ENCODE measurements at places on chromosomes 7 and 10. TPM values are rescaled to one million over a fixed set of nuclear protein-coding genes. Genes with fewer than 3 reads are reported as not detected.

Gene TLX1
- polyA plus RNA-seq, result not detected

Gene TPST1
- polyA plus RNA-seq, result 31.5 TPM

Gene LRIT1
- polyA plus RNA-seq, result not detected

Gene LRGUK
- 0.45 TPM for polyA plus RNA-seq

Gene CASTOR2
- 1.3 TPM for polyA plus RNA-seq

Gene AKR1C8
- not detected for polyA plus RNA-seq

GRCh38 chr10:66837335-66837734, 88.5 kb upstream of the LRRTM3 start:
- DNase-seq, result no peak
- no peaks in the 10 kb centered on the region for H3K27me3 ChIP-seq
- H3K27ac ChIP-seq, result no peak overlapping the region
- H3K4me1 ChIP-seq, result peaks cover 25% of the 10 kb centered on the region

- H3K4me3 ChIP-seq, result peak overlapping the region; percentile 86
- no peak for DNase-seq
- H3K27me3 ChIP-seq, result no peaks in the 10 kb centered on the region
- H3K36me3 ChIP-seq, result no peaks in the 10 kb centered on the region
Observed at GRCh38 chr10:94402843-94403379, 570 bp downstream of the TBC1D12 start.

DNA sequence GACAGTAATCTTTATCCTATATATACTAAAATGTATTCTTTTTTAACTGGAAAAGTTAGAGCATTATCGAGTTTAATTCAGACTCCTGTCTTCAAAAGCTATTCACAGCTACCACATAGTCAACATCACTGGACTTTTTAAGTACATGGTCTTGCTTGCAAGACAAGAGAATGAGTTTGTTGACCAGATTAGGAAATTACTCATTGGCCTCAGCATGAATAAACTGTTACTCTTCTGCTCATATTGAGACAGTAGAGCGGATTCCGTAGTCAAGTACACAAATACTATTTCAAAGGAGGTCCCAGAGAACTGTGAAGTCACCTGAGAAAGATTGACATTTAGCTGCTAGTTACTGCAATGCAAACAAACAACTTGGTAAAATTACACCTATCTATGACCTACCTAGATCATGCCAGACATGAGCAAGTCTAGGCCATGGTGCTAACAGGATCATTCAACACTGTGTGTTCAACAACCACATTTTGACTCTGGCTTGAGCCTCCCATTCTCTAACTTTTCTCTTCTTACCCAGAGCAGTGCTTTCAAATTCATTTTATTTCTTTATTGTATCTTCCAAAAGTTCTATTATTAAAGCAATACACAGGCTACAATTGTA, 280.9 kb downstream of the NEBL start:
- H3K27me3 ChIP-seq, result no peaks in the 10 kb centered on the region
- no peak overlapping the region for H3K27ac ChIP-seq
- no peak for DNase-seq
- H3K36me3 ChIP-seq, result no peaks in the 10 kb centered on the region
- no peaks in the 10 kb centered on the region for H3K4me1 ChIP-seq

DNA sequence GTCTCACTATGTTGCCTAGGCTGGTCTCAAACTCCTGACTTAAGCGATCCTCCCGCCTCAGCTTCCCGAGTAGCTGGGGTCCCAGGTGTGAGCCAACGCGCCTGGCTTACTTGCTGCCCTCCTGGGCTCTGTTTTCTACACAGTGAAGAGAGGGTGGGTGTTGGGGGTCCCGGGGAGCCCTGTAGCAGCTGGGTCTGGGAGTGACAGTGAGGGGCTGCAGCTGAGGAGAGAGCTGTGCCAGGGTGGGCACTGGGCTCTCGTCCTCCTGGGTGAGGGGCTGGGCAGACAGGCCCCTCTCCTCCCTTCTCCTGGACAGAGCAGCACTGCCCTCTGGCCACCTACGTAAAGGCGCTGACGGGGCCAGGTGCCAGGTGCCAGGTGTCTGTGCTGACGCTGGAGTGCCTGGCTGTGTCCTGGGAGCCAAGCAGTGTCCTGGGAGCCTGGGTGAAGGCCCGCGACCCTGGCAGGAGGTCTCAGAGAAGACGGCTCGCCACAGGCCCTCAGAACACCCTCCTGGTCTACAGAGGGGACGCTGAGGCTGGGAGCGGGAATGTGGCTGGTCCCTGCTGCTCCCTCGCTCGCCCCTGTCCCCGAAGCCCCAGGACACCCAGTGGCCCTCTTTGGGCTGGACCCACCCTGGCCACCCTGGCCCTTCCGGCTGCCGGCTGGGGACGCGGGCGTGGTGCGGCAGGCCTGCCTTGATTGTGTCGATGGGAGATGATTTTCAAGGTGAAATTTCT, 35.6 kb downstream of the UNCX start:
- H3K4me3 ChIP-seq, result no peak overlapping the region
- H3K27ac ChIP-seq, result no peak overlapping the region
- no peaks in the 10 kb centered on the region for H3K4me1 ChIP-seq
- peaks cover 50% of the 10 kb centered on the region for H3K27me3 ChIP-seq
- no peaks in the 10 kb centered on the region for H3K36me3 ChIP-seq

DNA sequence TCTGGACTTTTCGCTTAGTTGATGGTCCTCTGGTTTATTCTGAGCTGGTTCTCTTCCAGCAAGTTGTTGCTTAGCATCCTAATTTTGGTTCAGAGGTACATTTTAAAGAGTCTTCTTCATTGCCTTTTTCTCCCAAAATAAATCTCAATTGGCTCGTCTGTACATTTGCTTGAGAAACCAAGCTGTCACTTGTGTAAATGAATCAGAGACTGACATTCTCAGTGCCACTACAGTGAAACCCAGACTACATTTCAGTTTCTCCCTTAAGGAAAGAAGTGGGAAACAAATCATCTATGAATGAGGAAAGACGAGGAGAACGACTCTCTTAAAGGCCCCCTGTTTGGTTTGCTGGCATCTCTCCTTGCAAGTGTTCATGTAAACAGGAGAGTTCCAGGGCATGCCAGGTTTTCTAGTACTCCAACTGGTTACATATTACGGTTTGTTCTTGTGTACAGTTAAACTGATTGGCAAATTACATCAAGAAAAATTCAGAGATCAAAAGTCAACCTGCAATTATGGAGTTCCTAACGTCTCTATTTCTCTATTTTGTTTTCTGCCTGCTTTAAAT, 654.6 kb downstream of the SH2D4B start:
- H3K27ac ChIP-seq, result no peak overlapping the region
- no peaks in the 10 kb centered on the region for H3K4me1 ChIP-seq
- H3K36me3 ChIP-seq, result no peaks in the 10 kb centered on the region
- no peak for DNase-seq

GRCh38 chr10:79181227-79181626, 112.5 kb downstream of the ZMIZ1 start:
- no peak for DNase-seq
- no peak overlapping the region for H3K4me3 ChIP-seq
- no peaks in the 10 kb centered on the region for H3K27me3 ChIP-seq

Data from keratinocyte (primary cell).